Activated CD4-positive, alpha-beta T cell treated with anti-CD3 and anti-CD28 coated beads, Interleukin-2, amount 50 U/mL, for 4 hours (primary cell): ENCODE measurements at places on chromosomes 5 and 9.

DNA sequence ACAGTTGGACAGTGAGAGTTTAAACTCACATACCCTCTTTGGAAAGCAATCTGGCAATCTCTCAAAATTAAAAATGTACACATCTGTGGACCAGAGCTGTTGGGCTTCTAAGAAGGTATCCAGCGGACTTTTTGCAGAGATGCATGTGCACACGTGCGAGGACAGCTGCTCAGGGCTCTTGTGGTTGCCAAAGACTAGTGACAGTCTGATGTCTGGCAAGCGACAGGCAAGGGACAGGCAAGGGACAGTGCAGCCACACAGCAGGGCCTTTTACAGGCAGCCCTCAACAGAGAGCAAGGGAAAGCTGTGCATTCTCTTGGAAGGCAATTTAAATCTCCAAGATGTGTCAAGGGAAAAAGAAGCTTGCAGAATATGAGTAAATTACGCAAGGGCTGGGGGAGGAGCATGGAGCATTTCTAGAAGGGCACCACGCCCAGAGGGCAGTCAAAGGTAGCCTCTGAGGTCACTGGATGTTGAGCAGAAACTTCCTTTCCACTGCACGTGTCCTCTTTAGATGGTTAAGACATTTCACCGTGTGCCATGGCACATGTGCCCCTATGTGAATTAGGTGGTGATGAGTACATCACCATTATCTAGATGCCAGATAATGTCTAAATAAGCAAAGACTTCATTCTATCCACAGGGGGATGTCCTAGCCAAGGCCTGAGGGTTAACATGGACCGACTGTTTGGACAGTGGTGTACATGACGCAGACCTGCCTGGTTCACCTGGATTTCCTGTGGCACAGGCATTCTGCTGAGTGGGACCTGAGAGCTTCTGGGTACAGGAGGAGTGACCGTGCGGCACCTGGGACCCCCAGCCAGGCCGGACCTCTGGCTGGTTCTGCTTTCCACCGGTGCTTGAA lies 9.1 kb downstream of the GFPT2 start:
- no peak for DNase-seq

DNA sequence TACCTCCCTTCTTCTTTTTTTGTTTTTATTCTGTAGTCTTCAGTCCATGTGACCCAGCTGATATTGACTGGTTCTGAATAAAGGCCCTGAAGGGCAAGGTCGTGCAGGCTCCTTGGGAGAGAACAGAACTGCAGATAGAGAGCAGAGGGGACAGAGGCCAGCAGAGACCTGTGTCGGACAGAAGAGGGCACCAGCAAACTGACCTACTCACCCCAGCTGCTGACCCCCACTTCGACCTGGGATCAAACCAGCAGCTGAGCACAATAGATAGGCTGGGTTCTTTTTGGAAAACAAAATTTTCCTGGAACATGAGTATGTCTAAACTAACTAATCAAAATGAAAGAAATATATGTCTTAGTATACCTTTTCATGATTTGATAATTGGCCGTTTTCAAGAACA lies 695.1 kb downstream of the NR2F1-AS1 start:
- no peak for DNase-seq

GRCh38 chr5:53170746-53171349 lies 61.3 kb upstream of the MOCS2 start:
- no peak for DNase-seq

DNA sequence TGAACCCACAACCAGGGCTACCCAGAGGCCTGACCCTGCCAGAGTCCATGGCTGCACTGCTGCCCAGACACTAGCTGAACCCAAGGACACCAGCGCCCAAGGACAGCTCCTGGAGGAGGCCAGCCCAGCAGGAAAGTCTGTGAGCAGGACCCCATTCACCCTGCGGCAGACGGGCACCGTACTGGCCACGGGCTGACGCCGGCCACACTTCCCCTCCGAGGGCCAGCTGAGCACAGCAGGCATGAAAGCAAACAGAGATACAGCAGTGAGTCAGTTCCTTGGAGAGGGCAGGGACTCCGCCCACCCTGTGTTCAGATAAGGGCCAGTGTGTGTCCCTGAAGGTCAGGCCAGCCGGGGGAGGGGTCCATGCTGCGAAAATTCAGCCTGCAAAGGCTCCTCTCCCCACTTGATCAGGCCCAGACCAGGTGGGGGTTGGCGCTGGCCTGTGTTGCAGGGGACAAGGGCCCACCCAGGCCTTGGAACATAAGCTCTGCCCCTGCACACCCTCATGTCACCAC lies 3.2 kb downstream of the RNF208 start:
- DNase-seq, result no peak

GRCh38 chr9:86464242-86464641 lies 110.0 kb upstream of the TUT7 start:
- no peak for DNase-seq

GRCh38 chr9:132630116-132630515 lies 39.7 kb downstream of the DDX31 start:
- no peak for DNase-seq

- no peak for DNase-seq
Measured at GRCh38 chr5:76114179-76114851, 31.1 kb downstream of the SV2C start.
